ENCODE measurements at places on chromosomes 11 and 22. TPM values are rescaled to one million over a fixed set of nuclear protein-coding genes. Genes with fewer than 3 reads are reported as not detected.

Gene RTN4RL2
- total RNA-seq = not detected

Gene GRM5
- total RNA-seq = not detected

Gene HOATZ
- not detected for total RNA-seq

Gene PRG3
- total RNA-seq = not detected

Gene CALCA
- total RNA-seq = not detected

Gene DEUP1
- not detected for total RNA-seq

Gene ACTN3
- not detected for total RNA-seq

Gene SBF2
- total RNA-seq = 5.5 TPM

Gene CTR9
- 27.9 TPM for total RNA-seq

Gene TPBGL
- 0.12 TPM for total RNA-seq

Gene TMEM191B
- 3.5 TPM for total RNA-seq

Gene GGT5
- not detected for total RNA-seq

Gene CCDC87
- total RNA-seq = 0.35 TPM

Gene C22orf31
- total RNA-seq = not detected

Gene LRRC74B
- total RNA-seq = 0.10 TPM

GRCh38 chr11:34339149-34340064 lies 18.4 kb downstream of the ABTB2 start:
- H3K36me3 ChIP-seq = no peaks in the 10 kb centered on the region
- no peaks in the 10 kb centered on the region for H3K4me1 ChIP-seq
- no peak for DNase-seq
- no peak overlapping the region for H3K27ac ChIP-seq
- no peaks in the 10 kb centered on the region for H3K27me3 ChIP-seq

- H3K4me1 ChIP-seq = no peaks in the 10 kb centered on the region
- DNase-seq = no peak
- H3K27ac ChIP-seq = no peak overlapping the region
- no peaks in the 10 kb centered on the region for H3K36me3 ChIP-seq
- H3K27me3 ChIP-seq = no peaks in the 10 kb centered on the region
These were observed 34.2 kb upstream of the FTH1 start for GRCh38 chr11:62001450-62002191.

GRCh38 chr11:94844031-94844430 lies 75.9 kb downstream of the AMOTL1 start:
- H3K4me1 ChIP-seq = no peaks in the 10 kb centered on the region
- DNase-seq = no peak
- H3K4me3 ChIP-seq = no peak overlapping the region
- H3K36me3 ChIP-seq = no peaks in the 10 kb centered on the region

- no peaks in the 10 kb centered on the region for H3K4me1 ChIP-seq
- DNase-seq = no peak
- no peak overlapping the region for H3K4me3 ChIP-seq
- no peak overlapping the region for H3K27ac ChIP-seq
These were observed 7.5 kb upstream of the C11orf65 start for GRCh38 chr11:108474664-108475463.

GRCh38 chr11:123487157-123487744 lies 57.2 kb downstream of the GRAMD1B start:
- H3K27me3 ChIP-seq = no peaks in the 10 kb centered on the region
- no peak for DNase-seq
- H3K4me1 ChIP-seq = no peaks in the 10 kb centered on the region
- H3K4me3 ChIP-seq = no peak overlapping the region

- no peak overlapping the region for H3K27ac ChIP-seq
- H3K4me1 ChIP-seq = no peaks in the 10 kb centered on the region
- DNase-seq = no peak
These were observed 70.6 kb upstream of the SPON1 start for GRCh38 chr11:13891911-13892310.

DNA sequence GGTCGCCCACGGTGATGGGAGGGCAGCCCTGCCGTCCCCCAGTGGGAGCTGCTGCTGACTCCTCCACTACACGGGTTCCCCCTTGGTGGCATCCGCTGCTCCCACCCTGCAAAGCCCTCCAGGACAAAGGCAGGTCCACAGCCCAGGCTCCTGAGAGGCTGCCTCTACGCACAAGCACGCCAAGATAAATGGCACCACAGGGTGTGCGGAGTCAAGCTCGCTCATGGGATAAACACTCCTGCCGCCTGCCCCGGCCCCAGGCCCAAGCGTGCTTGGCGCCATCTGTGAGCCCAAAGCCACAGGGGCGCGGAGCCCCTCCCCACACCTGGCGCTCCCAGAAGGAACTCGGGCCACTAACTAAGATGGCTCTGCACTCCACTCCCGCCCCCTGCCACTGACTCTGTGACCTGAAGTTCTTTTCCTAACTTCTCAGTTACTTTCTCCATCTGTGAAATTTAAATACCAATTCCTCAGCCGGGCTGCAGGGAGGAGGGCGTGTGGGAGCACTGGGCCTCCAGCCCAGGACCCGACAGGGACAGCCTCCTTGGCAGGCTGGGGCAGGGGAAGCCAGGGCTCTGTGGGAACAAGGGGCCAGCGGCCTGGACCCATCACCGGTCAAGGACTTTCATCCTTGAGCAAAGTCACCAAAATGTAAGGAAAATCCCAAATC lies 14.9 kb downstream of the EHD1 start:
- peak overlapping the region; percentile 83 for H3K4me3 ChIP-seq
- peak overlapping the region; percentile 91 for H3K27ac ChIP-seq
- DNase-seq = no peak
- H3K27me3 ChIP-seq = no peaks in the 10 kb centered on the region
- H3K36me3 ChIP-seq = peaks cover 26% of the 10 kb centered on the region

DNA sequence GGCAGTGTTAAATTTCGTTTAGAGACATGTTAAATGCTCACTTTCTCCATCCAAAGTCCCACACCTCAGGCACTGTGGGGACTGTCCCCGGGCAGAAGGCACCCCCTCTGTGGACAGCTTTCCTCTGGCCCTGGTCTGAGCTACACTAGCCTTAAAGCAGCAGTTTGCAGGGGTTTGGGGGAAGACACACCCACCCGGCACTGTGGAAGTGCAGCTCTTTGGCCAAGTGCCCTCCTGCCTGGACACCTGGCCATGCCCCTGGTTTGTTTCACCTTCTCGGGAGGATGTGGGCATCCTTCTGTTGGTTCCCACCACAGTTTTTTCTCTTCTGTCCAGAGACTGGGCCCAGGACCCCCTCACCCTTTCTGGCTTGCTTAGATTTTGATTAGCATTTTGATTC lies 1254.7 kb downstream of the BRD1 start:
- no peaks in the 10 kb centered on the region for H3K4me1 ChIP-seq
- H3K27ac ChIP-seq = no peak overlapping the region
- no peaks in the 10 kb centered on the region for H3K27me3 ChIP-seq

DNA sequence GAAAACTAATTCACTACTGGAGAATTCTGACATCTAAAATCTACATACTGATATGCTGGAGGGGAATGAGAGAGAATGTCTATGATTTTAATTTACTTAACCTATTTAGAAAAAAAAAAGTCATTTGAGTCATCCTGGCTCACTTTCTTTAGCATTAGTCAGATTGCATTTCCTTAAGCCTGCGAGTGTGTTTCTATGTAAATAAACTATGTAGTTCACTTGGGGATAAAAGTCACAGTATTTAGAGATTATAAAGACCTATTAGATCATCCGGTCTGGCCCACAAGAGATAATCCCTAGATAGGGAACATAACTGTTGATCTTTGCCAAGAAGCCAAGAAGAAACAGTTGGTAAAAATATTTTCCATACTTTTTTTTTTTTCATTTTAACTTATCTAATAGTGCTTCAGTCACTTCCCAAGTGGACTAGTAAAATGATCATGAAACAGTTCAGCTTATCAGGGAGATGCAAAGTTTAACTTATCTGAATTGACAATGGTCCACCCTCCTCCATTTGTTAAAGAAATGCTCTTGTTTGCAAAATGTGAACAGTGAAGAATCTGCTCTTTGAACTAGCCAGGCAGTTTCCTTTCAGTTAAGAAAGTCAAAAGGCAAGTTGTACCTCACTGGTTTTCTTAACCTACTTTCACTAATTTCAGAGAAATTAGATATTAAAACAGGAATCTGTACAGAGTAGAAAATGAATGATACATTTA lies 21.2 kb upstream of the BLID start:
- H3K27me3 ChIP-seq = no peaks in the 10 kb centered on the region
- no peaks in the 10 kb centered on the region for H3K4me1 ChIP-seq
- no peaks in the 10 kb centered on the region for H3K36me3 ChIP-seq
- no peak overlapping the region for H3K27ac ChIP-seq

DNA sequence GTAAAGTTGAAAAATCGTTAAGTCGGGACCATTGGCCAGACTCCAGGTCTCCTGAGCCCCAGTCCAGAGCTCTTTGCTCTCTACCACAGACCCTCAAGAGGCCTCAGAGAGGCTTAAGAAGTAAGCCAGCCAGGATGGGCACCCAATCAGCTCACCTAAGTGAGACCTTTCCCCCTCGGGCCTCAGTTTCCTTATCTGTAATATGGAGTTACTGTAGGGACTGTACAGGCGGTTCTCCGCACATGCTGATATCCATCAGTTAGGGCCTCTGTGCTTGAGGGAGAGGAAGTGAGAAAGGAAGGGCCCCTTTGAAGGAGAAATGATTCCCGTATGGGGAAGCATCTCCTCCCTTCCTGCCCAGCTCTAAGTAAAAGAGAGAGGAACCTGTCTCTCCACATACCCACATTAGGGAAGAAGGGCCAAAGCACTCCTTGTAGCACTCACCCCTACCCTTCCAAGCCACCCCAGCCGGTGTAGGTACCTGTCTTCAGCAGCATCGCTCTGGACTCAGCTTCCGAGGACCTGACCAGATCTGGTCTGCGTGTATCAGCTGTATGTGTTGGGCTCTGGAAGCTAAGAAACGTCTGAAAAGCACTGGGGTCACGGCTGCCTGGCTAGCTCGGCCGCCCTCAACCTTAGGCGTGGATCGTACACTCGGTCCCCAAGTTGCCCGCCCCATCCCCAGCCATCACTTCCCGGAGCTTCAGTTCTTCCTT lies 653 bp downstream of the NAGA start:
- H3K36me3 ChIP-seq = peaks cover 7% of the 10 kb centered on the region
- peak overlapping the region; percentile 75 for H3K4me3 ChIP-seq
- H3K27me3 ChIP-seq = no peaks in the 10 kb centered on the region
- DNase-seq = no peak
- peaks cover 50% of the 10 kb centered on the region for H3K4me1 ChIP-seq
- peak overlapping the region; percentile 85 for H3K27ac ChIP-seq

DNA sequence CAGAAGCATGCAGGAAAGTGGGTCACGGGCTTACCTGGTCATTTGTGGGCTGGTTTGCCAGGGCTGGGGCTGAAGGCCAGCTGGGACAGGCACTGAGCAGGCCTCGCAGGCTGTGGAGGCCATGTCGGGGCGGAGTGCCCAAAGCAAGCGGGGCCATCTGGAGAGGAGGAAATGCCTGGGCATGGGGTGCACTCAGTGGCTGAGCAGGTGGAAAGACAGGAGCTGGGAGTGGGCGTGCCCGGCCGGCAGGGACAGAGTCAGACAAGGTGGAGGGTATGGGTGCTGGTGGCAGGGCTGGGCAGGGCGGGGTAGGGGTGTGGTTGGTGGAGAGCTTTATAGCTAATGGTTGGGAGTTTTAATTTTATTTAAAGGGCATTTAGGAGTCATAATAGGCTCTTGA lies 27.4 kb downstream of the DAGLA start:
- H3K4me3 ChIP-seq = no peak overlapping the region
- H3K27me3 ChIP-seq = no peaks in the 10 kb centered on the region
- no peak overlapping the region for H3K27ac ChIP-seq

- no peak overlapping the region for H3K4me3 ChIP-seq
- H3K27me3 ChIP-seq = no peaks in the 10 kb centered on the region
- H3K36me3 ChIP-seq = no peaks in the 10 kb centered on the region
- no peak overlapping the region for H3K27ac ChIP-seq
These were observed 87.4 kb upstream of the SHISAL1 start for GRCh38 chr22:44399906-44400762.

GRCh38 chr11:115144914-115145313 lies 359.3 kb downstream of the CADM1 start:
- no peak overlapping the region for H3K4me3 ChIP-seq
- H3K36me3 ChIP-seq = no peaks in the 10 kb centered on the region
- no peaks in the 10 kb centered on the region for H3K27me3 ChIP-seq
- no peak for DNase-seq
- no peak overlapping the region for H3K27ac ChIP-seq

- no peak overlapping the region for H3K4me3 ChIP-seq
- H3K27me3 ChIP-seq = peaks cover 6% of the 10 kb centered on the region
- H3K36me3 ChIP-seq = no peaks in the 10 kb centered on the region
- no peak overlapping the region for H3K27ac ChIP-seq
- DNase-seq = no peak
- H3K4me1 ChIP-seq = no peaks in the 10 kb centered on the region
These were observed 10.7 kb upstream of the GSTP1 start for GRCh38 chr11:67572747-67573419.

GRCh38 chr11:94791216-94791889 lies 23.2 kb downstream of the AMOTL1 start:
- H3K27ac ChIP-seq = no peak overlapping the region
- no peak overlapping the region for H3K4me3 ChIP-seq
- H3K36me3 ChIP-seq = no peaks in the 10 kb centered on the region
- peaks cover 9% of the 10 kb centered on the region for H3K27me3 ChIP-seq
- no peak for DNase-seq

GRCh38 chr11:88103337-88104206 lies 71.7 kb downstream of the RAB38 start:
- H3K4me3 ChIP-seq = no peak overlapping the region
- no peak overlapping the region for H3K27ac ChIP-seq
- no peaks in the 10 kb centered on the region for H3K36me3 ChIP-seq
- H3K4me1 ChIP-seq = no peaks in the 10 kb centered on the region
- peaks cover 2% of the 10 kb centered on the region for H3K27me3 ChIP-seq
- DNase-seq = no peak

GRCh38 chr11:58125469-58125868 lies at the start of gene OR9I1:
TSS of gene OR9I1 (minus strand) at chr11:58125530. CDS start at chr11:58119444, 6,086 bp downstream.
- no peaks in the 10 kb centered on the region for H3K4me1 ChIP-seq
- DNase-seq = no peak
- no peak within 1 kb of the TSS for H3K27ac ChIP-seq
- no peaks in the 10 kb centered on the region for H3K27me3 ChIP-seq
- H3K4me3 ChIP-seq = no peak within 1 kb of the TSS

- DNase-seq = no peak
- no peaks in the 10 kb centered on the region for H3K27me3 ChIP-seq
- no peak overlapping the region for H3K27ac ChIP-seq
These were observed 1.6 kb downstream of the NADSYN1 start for GRCh38 chr11:71454470-71455113.

- H3K36me3 ChIP-seq = no peaks in the 10 kb centered on the region
- no peaks in the 10 kb centered on the region for H3K27me3 ChIP-seq
These were observed 86.2 kb downstream of the MSANTD4 start for GRCh38 chr11:105935791-105936190.

GRCh38 chr11:120793150-120793549 lies 230.8 kb upstream of the TBCEL start:
- H3K4me1 ChIP-seq = no peaks in the 10 kb centered on the region
- no peaks in the 10 kb centered on the region for H3K27me3 ChIP-seq
- H3K36me3 ChIP-seq = no peaks in the 10 kb centered on the region
- no peak overlapping the region for H3K27ac ChIP-seq
- DNase-seq = no peak

GRCh38 chr11:95853138-95853537 lies 62.8 kb downstream of the CEP57 start:
- H3K4me3 ChIP-seq = no peak overlapping the region
- H3K4me1 ChIP-seq = no peaks in the 10 kb centered on the region
- H3K27me3 ChIP-seq = no peaks in the 10 kb centered on the region

- no peak overlapping the region for H3K27ac ChIP-seq
- H3K4me3 ChIP-seq = no peak overlapping the region
- no peaks in the 10 kb centered on the region for H3K27me3 ChIP-seq
These were observed 129.7 kb downstream of the SPATA19 start for GRCh38 chr11:133715602-133716001.
